Left hindlimb (tissue), 1 donor: ENCODE measurements at places on chromosomes 3 and 15.
A peak's percentile ranks its signal among the peaks of the same experiment; 100 is the strongest.

DNA sequence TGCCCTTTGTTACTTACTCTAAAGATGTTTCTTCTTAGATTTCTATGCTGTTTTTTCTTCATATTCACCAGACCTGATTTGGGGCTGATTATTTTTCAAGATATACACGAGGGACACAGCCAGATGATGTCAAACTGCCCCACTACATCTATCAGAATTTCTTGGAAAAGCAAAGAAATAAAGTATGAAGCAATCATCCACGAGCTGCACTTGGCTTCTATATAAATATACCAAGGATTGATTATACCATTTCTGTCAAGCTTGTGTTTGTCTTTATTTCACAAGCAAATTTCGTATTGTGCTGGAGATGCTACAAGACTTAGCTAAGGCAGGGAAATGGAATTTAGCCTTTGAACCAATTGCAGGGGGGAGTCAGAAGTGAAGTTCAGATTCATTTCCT, 715.1 kb upstream of the NR2F2 start:
- no peak for DNase-seq

GRCh38 chr15:29638781-29639180, 183.5 kb downstream of the TJP1 start:
- DNase-seq: no peak

DNA sequence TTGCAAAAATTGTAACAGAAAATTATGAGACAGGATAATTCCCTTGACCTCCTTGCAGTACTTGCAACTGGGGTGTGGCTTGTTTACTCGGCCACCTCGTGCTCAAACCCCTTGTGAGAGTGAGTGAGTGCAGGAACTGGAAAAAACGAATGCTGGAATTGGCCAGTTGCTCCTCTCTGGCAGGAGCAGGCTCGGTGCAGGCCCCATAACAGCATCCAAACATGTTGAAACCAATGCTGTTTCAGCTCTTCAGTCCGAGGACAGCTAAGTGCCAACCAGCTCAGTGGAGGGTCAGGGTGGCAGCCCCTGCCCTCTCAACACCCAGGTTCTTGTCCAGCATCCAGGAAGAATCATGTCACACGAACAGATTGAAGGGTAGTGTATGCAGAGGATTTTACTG, 36.9 kb downstream of the METTL6 start:
- DNase-seq: no peak

- DNase-seq: no peak
Observed at GRCh38 chr15:98764291-98764690, 116.0 kb downstream of the IGF1R start.

- peak; percentile 52 for DNase-seq
Observed at GRCh38 chr15:59170295-59171066, 36.2 kb upstream of the LDHAL6B start.

- DNase-seq: no peak
Observed at GRCh38 chr3:105238367-105238766, 128.3 kb upstream of the ALCAM start.

DNA sequence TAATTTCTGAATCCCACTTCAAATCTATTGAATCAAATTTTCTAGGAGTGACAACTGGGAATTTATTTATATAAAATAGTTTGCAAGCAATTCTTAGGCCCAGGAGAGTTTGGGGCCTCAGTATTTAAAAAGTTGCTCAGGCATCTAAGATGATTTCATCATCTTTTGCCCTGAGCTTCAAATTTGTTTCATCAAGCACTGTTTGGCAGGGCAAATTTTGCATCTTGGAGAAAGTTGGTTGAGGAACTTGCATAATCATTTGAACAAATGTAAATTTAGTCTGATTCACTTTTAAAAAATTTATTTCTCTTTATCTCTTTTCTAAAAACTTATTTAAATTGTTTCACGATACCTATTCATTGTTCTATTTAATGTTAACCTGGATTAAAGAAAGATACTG, 702.8 kb downstream of the SI start:
- no peak for DNase-seq
